NCI-H345 (cell line): ENCODE measurements at places on chromosomes 7 and 10.

- no peak for DNase-seq
These were observed 42.4 kb upstream of the LYZL1 start for GRCh38 chr10:29246449-29246848.

- no peak for DNase-seq
These were observed 128.9 kb downstream of the NRCAM start for GRCh38 chr7:108327353-108327752.

DNA sequence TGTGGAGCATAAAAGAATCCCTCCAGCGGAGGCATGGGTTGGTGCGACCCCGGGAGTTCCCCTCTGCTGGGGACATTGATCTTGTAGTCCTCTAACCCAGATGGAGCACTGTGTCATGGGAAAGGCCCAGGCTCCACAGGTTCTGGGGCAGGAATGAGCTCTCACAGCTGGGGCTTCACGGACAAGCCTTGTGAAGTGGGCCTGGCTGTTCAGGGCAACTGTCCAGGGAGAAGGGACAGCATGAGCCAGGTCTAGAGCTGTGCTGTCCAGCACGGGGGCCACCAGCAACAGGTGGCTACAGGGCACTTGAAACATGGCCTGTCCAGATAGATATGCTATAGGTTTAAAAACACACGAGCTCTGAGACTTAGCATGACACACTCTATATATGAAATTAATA lies 11.4 kb downstream of the GPR26 start:
- DNase-seq: no peak

GRCh38 chr7:36871863-36872262 lies 147.6 kb upstream of the AOAH start:
- DNase-seq: no peak
